AG20443 (cell line): ENCODE measurements at places on chromosomes 1 and 21.

GRCh38 chr1:116921301-116921885, 11.7 kb downstream of the PTGFRN start:
- no peak for DNase-seq

- peak; percentile 46 for DNase-seq
These were observed at the start of gene UBE2Q1 for GRCh38 chr1:154557939-154558719. UBE2Q1 (minus strand) TSS chr1:154558662; CDS start chr1:154558553, 109 bp downstream.

- DNase-seq = peak; percentile 12
These were observed 68.3 kb upstream of the ST6GALNAC3 start for GRCh38 chr1:76006234-76006633.

- peak; percentile 72 for DNase-seq
These were observed 221.4 kb upstream of the PKN2 start for GRCh38 chr1:88462488-88463261.

GRCh38 chr1:150127868-150128267, 21.8 kb upstream of the PLEKHO1 start:
- no peak for DNase-seq

- DNase-seq = no peak
These were observed 42.7 kb upstream of the LIN9 start for GRCh38 chr1:226351709-226352108.
